ENCODE measurements at places on chromosomes 7 and 10.
A peak's percentile ranks its signal among the peaks of the same experiment; 100 is the strongest.

DNA sequence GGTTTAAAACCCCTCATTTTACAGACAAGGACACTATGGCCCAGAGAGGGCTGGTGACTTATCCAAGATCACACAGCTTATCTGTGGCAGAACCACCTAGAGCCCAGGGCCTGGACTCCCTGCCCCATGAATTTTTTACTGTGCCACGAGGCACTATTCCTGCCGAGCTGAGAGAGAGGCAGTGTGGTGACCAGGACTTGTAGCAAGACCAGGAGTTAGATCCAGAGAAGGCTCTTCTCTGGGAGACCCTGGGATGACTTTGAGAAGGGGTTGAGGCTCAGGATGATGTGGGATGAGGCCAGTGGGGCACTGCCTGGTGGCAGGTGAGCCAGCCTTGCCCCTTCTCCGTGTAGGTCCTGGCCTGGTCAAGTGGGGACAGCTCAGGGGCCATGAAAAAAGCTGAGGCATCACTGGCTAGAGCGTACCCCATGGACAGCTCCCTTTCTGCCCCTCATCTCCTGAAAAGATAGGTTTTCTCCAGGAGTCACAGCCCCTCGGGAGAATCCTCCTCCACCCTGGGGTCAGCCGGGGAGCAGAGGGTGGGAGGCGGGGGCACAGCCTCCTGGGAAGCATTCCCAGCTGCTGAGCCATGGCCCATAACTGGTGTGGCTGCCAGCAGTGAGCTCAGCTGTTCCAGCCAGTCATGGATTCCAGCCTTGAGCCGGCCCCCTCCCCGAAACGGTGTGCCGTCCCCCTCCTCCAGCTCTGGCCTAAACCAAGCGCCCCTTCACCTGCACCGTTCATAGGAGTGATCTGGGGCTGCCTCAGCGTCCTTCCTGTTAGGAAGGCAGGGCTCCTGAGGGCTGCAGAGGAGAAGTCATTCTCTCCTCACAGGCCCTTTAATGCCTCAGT is 5.8 kb downstream of the FLNC start:
- no peak for DNase-seq

- DNase-seq = no peak
These were observed at the start of gene FAM13C for GRCh38 chr10:59362144-59362958. TSS of gene FAM13C (minus strand) at chr10:59362549. CDS start at chr10:59362460, 89 bp downstream.

- DNase-seq = no peak
These were observed 120.0 kb upstream of the SAMD8 start for GRCh38 chr10:74991435-74991834.

GRCh38 chr7:91249506-91250233 is 14.6 kb upstream of the FZD1 start:
- no peak for DNase-seq

- DNase-seq = no peak
These were observed 64.2 kb downstream of the SORBS1 start for GRCh38 chr10:95496951-95497350.

DNA sequence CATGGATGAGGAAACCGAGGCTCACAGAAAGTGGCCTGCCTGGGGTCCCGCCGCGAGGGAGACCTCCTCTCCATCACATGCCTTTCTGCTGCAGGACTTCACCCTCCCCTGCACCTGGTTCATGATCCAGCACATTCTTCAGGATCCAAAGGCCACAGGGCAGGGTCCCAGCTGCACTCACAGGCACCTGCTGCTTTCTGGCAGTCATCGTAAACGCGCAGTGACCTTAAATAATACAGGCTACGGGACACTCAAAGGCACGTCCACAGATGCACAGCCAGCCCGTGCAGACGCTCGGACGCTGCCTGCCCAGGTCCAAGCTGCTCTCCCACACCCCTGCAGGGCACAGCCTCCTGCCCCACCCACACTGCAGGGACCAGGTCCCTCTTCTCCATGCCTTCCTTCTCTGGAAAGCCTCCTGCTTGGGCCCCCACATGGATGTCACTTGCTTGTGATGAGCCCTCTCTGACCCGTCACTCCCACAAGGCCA is 49.9 kb downstream of the CALML3 start:
- DNase-seq = no peak

- DNase-seq = no peak
These were observed 376.6 kb downstream of the SORCS3 start for GRCh38 chr10:105017691-105018090.

- DNase-seq = no peak
These were observed 48.6 kb upstream of the SLIT1 start for GRCh38 chr10:97234400-97234799.

GRCh38 chr10:29946953-29947700 is 112.3 kb downstream of the JCAD start:
- peak; percentile 60 for DNase-seq

DNA sequence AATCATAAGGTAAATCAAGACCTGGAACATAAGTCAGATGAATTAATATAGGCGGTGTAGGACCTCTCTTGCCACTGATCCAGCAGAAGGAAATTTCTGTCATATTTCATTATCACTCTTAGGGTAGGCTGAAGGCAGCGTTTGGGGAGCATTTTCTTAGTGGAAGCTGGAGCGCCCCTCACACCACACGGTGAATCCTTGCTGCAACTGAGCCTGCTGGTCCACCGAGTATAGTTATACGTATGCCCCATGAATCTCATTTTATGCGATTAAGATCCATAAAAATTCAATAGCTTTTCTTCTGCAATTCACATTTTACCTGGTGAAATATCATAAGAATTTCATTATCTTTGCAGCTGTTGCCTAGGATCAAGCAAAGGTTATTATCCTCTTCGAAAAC is 19.6 kb downstream of the EBF3 start:
- DNase-seq = no peak

- no peak for DNase-seq
These were observed 65.6 kb upstream of the CCDC6 start for GRCh38 chr10:59971915-59972314.

DNA sequence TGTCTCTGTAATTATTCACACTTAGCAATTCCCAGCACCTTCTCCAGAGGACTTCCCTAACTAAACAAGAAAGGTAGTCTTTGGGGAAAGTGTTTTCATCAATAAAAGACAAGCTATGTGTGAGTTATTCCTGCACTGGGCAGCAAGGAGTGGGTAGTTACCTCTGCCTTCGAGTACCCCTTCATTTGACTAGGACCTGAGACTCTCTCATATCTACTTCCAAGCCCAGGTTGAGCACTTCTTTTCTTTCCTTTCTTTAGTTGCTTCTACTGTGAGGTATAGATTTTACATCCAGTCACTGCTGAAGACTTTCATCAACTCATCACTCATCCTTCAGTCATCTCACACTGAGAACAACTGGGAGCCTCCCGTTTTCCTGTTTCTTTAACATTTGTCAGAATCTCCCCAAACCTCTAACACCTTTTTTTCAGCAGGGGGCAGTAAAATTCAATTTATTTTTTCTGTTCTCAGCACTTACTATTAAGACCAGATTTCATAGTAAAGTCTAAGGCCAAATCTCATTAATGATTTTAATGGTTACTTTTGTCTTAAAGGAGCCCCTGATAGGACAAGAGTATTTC is 80.1 kb upstream of the PRSS1 start:
- DNase-seq = no peak

DNA sequence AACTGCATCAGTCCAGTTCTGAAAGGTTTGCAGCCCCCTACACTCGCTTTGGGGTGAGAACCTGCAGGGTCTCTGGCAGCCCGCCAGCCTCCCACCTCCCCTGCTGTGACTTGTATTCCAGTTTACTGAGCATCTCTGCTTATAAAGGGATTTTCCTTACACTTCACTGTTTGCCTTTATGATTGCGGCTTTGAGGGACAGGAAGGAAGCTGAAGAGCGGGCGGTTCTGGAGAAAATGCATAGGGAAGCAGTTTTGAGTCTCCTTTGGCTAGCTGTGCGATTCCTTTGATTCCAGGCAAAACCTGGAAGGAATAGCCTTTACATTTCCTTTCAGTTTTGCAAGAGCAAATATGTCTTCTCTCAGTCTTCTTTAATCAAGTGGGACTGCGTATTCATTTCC is 65.0 kb upstream of the TRIM8 start:
- no peak for DNase-seq

DNA sequence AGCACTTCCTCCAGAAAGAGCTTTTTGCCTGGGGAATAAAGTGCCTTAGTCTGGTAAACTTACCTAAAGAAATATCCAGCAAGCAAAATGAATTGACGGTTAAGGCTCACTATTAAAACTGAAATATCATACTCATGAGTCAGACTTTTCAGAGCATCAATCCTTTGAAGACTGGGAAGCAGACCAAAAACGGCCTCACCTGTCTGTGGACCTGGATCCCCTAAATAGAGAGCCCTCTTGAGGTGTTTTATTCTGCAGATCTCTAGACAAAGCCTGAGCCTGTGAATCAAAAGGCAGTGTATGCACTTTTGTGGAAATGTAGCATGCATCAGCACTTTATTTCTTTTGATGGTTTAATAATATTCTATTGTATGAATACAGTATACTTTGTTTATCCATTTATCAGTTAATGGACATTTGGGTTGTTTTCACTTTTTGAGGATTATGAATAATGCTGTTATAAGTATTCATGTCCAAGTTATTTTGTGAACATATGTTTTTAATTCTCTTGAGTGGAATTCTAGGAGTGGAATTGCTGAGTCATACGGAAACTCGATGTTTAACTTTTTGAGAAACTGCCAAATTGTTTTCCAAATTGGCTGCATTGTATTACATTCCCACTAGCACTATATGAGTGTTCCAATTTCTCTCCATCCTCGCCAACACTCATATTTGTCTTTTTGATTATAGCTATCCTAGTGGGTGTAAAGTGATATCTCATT is 449.0 kb upstream of the IGFBP3 start:
- peak; percentile 85 for DNase-seq

DNA sequence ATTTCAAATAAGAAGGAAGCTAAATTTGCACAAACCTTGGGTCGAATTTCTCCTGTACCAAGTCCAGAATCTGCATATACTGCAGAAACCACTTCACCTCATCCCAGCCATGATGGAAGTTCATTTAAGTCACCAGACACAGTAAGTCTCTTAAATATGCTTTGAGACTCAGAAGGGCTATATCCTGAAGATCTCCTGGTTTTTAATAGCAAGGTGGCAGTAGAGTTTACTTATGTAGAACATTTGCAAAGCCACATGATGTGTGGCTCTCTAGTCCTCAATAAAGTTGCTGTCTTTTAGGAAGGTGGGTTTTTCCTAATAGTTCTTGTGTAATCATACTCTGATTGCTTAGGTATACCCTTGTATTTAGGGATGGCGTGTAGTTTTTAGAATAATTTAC is 8.7 kb downstream of the DBF4 start:
- no peak for DNase-seq

DNA sequence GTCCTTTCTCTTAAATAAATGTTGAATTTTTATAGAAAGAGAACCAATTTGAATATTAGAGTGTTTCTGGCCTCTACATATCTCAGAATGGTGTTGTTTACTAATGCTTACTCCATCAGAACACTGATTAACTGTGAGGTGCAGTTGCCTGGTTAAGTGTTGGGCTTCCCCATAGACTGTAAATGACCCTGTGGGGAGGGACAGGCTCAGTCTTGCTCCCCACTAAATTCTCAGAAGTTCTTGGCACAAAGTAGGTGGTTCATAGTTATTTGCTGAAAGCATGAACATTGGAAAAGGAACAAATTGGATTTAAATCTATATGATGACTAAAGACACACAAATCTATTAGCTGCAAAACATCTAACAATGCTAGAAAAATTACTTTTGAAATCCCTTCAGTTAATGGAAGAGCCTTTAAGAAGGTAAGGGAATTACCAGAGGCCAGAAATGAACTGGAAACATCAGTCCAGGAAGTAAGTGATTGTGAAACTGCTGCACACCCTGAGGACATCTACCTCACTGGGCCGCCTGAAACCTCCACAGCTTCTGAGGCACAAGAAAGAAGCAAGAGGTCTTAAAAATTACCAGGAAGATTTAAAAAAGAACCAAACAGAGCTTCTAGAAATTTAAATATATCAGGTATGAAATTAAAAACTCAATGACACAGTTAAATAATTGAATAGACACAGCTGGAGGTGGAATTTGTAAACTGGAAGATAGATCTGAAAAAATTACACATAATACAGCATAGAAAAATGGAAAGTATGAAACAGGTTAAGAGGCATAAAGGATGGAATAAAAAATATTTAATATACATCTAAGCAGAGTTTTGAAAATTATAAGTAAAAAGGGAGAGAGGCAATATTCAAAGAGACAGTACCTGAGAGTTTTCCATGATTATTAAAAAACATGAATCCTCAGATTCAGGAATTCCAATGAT is 17.8 kb upstream of the COMTD1 start:
- no peak for DNase-seq

Data from GM04504 (cell line).